ENCODE measurements at places on chromosomes 5 and 9.
A peak's percentile ranks its signal among the peaks of the same experiment; 100 is the strongest.

DNA sequence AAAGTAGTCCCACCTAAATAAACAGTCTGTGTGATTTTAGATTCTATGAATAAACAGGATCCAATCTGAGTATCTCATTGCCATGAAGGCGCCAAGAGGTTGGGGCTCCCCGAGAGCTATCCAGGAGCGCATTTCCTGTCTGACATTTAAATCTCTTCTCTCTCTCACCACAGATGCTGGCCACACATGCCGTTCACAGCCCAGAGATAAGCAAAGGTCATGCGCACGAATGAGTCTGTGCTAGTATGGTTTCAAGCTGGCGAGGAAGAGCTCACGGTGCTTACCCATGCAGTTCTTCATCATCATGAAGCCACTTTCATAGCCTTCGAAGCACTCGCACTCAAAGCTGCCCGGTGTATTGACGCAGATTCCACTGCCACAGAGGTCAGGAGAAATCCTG lies 199.4 kb downstream of the FBN2 start:
- DNase-seq = no peak

DNA sequence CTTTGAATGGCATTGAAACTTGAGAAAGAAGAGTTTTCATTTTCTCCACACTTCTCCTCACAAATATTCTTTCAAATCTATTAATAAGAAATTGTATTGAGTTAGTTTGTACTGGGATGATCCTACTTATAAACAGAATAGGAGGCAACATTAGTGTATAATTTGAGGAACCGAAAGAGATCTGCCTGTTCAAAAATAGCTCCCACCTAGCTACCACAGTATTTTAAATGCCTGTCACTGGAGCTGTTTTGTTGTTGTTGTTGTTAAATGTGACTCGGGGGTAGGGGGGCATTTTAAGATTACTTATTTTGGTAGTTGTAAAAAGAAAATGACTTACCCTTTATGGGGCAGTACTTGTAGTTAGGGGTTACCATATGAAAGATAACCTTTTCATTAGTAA lies 20.1 kb upstream of the HAPLN1 start:
- DNase-seq = no peak

DNA sequence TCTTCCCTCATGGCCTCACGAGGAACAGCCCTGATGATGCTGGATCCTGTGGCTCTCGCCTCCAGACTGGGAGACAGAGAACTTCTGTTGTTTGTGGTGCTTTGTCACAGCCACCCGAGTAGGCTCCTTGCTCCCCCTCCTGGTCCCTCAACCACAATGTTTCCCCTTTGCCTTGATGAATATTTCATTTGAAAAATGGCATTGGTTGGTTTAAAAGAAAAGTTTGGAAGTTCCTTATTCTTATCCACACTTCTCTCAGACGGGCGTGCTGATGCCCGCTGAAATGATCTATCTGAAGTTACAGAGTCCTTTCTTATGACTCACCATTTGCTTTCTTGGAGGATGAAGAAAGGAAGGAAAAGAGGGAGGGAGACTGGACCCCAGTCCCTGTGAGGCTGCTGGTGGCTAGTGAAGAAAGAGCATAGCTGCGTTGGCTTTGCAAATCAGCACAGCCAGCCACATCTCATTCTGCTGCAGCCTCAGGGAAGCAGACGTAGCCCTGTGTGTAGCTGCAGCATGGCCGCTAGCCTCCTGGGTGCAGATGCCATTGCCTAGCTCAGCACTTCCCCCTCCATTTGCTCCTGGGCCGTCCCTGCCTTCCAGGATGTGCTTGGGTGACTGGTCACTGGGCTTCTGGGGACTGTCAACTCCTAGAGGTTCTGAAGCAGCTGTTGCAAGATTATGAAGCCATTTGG lies 185.9 kb downstream of the ERCC6L2 start:
- peak; percentile 42 for DNase-seq

GRCh38 chr5:115170134-115170928 lies 623 bp upstream of the TRIM36 start:
- no peak for DNase-seq

DNA sequence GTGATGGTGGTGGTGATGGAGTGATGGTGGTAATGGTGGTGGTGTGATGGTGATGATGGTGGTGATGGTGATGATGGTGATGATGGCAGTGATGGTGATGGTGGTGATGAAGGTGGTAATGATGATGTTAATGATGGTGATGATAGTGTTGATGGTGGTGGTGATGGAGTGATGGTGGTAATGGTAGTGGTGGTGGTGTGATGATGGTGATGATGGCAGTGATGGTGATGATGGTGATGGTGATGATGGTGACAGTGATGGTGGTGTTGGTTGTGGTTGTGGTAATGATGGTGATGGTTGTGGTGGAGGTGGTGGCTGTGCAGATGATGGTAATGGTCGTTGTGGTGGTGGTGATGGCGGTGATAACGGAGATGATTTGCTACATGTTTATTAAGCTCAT lies 7.3 kb downstream of the STKLD1 start:
- DNase-seq = no peak

GRCh38 chr9:111069183-111069582 lies 30.9 kb upstream of the LPAR1 start:
- DNase-seq = no peak

GRCh38 chr5:1777281-1778137 lies 22.1 kb downstream of the MRPL36 start:
- no peak for DNase-seq

GRCh38 chr9:113886933-113887332 lies 10.8 kb downstream of the ZNF618 start:
- no peak for DNase-seq

GRCh38 chr9:93369686-93370085 lies 81.8 kb upstream of the FAM120A start:
- DNase-seq = no peak

GRCh38 chr5:109936996-109937395 lies 247.3 kb downstream of the MAN2A1 start:
- no peak for DNase-seq

- DNase-seq = no peak
Observed at GRCh38 chr5:34022121-34022705, 14.4 kb upstream of the AMACR start.

GRCh38 chr5:110335361-110336066 lies 391.0 kb downstream of the TMEM232 start:
- no peak for DNase-seq

GRCh38 chr9:32574858-32575257 lies 1.9 kb upstream of the NDUFB6 start:
- no peak for DNase-seq

DNA sequence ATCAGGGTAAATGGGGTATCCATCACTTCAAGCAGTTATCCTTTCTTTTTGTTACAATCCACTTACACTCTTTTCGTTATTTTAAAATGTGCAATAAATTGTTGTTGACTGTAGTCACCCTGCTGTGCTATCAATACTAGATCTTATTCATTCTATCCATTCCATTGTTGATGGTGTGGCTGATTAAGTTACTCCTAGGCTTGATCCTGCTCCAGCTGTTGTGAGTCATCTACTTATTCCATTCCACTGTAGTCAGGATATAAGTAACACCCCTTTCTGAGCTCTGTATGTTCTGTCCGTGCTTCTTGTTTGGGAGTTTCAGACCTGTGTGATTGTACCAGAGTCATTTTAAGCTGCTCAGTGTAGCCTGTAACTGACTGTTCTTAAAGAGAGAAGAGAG lies 122.5 kb upstream of the RUSC2 start:
- peak; percentile 5 for DNase-seq

DNA sequence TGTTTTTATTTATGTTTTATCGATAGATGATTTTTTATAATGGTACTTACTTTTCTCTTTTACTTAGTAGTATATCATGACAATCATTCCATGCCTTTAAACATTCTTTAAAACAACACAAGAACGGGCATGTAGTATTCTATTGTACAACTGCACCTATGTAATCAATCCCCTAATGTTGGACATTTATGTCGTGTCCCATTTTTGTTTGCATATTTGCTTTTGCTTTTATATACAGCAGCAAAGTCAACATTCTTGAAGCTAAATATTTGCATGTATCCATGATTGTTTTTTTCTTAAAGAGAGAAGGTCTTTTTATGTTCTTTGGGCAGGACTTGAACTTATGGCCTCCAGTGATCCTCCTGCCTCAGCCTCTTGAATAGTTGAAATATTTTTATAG lies 527.0 kb upstream of the CLINT1 start:
- DNase-seq = no peak

- no peak for DNase-seq
Observed at GRCh38 chr5:43573058-43573457, 16.2 kb upstream of the PAIP1 start.

DNA sequence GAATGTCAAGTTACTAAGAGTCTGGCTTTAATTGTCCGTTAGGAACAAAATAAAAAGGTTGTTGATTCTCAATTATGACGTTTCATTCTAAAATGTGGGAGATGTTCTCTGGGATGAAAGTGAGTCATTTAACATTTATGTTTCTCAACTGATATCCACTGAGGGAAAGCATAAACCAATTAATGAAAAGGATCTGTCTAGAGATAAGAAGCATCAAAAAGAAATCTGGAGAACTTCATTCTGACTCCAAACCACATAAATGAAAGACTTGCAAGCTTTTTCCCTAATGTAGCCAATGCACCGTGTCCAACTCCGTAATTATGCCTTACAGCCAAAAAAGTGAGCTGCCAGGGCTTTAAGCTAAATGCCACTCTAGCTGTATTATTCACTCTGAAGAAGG lies 654.2 kb downstream of the TLE1 start:
- no peak for DNase-seq

- DNase-seq = no peak
Observed at GRCh38 chr5:160039810-160040470, 31.0 kb downstream of the TTC1 start.

GRCh38 chr5:178672630-178673029 lies 45.8 kb upstream of the CLK4 start:
- no peak for DNase-seq

- no peak for DNase-seq
Observed at GRCh38 chr5:14983666-14984441, 112.3 kb upstream of the ANKH start.

DNA sequence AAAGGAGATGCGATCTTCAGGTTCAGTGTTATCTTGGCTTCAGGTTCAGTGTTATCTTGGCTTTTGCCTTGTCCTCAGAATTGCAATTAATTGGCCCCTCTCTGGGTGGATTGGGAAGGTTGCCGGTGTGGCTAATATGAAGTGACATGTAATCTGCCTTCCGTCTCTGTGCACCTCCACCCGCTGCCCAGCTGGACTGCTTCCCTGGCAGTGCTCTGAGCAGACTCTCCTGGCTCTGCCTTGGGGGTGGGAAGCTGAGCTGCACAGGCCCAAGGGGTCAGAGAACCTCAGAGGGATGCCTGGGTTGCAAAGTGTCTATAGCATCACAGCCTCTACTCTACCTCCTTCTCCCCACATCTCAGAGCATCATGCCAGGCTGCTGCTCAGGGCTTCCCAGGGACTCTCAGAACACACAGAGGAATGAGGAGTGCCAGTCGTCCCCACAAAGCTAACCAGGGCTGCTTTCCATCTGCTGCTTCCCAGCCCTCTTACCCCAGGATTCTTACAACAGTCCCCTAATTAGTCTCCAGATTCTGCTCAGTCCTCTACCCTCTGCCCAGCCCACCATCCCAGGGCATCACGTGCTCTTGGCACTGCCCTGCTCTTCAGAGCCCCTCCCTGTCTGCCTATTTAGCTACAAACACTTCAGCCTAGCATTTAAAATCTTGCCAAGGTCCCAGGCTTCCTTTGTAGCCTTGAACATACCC lies 54.4 kb upstream of the AFAP1L1 start:
- no peak for DNase-seq

DNA sequence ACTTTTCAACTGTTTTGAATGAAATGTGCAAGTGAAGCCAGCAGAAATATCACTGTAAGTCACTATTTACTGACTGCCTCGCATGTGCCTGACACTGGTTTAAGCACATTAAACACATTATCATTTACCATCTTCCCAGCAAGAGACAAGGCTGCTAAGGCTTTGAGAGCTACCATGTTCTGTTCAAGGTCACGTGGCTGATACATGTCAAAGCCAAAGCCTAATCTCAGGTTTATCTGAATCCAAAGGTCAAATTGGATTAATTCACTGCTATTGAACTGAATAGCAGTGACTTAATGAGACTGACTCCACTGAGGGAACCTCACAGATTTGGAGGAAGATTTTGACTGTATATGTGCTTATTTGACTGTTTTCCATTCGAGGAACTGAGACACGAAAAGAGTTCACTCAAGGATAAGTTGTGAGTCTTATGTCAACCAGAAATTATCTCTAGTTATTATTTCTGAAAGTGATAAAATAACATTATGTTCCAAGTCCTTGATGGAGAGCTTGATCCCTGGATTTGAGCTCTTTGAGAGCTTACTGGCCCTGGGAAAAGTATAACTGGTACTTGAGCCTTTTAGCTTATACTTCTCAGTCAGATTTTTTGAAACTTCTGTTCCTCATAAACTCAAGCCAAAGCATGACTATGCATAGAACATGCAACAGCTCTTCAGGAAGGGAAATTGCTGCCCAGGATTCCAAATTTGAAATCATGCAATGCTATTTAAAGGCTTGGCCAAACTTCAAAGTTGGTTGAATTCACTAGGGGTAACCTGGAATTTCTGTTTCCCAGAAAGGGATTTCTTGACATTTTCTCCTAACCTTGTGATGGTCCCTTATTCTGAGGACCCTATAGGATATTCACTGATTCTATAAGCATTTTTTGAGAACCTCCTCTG lies 23.4 kb upstream of the ARHGAP26 start:
- no peak for DNase-seq

DNA sequence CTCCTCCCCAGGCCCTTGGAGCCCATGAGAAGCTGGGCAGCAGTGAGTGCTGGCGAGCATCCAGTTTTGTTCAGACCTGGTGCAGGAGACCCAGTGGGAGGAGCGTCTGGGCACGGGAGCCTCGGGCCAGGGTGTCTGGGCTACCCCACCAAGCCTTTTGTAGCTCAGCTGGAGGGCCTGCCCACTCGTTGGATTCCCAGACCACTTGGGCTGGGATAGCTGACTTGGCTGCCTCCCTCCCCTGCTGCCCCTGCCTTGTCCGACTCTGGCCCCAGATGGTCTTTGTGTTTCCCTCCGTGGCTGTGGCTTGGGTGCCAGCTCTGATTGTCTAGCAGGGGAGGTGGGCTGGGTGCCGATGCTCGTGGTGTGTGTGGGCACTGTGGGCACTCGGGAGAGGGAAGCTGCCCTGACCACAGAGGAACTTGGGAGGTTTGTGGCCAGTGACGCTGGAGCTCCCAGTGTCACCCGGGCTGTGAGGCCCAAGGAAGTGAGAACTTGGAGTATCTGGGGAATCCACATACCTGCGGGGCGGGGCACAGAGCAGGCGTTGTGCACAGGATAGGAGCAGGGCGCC lies 47.3 kb downstream of the WNK2 start:
- no peak for DNase-seq

DNA sequence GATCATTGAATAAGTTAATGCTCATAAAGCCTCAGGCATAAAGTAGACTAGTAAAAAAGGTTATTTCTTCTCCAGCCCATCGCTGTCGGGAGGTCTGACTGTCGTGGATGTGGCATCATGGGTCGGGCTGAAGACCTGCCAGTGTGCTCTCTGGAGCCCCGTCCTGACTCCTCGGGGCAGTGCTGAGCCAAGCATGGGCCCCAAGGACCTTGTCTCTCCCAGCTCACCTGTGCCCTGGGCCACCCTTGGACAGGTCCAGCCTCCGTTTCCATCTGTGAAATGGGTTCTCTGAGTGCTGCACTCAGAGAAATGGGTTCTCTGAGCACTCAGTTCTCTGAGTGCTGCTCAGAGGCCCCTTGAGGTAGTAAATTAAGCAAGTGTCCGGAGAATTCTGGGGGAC lies 269.0 kb downstream of the GADD45G start:
- no peak for DNase-seq

GRCh38 chr5:101531026-101531425 lies 627.9 kb upstream of the ST8SIA4 start:
- no peak for DNase-seq
